ENCODE measurements at places on chromosomes 6 and 20.

DNA sequence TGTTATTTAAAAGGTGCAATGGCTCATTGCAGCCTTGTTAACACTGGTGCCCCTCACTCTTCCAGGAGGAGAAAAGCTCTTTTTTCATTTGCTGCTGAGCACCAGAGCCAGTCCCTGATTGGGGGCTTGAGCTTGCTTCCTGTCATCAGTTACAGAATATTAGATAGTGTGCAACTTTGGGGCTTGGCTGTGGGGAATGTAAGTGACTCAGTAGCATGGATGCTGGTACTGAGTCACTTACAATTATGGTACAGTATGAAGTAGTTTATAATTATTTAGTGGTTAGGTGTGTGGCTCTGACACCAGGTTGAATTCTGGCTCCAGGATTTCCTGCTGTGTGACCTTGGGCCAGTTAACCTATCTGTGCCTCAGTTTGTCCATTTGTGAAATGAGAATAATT, 37.6 kb downstream of the ANKS1A start:
- no peak for DNase-seq

DNA sequence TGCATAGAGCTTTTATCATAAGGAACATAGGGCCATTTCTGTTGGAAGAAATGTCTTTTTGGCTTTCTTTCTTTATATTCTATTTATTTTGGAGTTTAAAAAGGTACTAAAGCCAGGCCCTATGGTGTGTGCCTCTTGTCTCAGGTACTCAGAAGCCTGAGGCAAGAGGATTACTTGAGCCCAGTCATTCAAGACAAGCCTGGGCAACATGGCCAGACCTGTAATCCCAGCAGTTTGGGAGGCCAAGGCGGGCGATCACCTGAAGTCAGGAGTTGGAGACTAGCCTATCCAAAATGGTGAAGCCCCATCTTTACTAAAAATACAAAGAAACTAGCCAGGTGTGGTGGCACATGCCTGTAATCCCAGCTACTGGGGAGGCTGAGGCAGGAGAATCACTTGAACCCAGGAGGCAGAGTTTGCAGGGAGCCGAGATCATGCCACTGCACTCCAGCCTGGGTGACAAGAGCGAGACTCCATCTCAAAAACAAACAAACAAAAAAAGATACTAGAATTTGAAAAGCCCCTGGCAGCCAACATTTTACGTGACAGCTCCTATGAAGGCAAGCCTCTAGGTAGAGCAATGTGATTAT, 80.0 kb downstream of the CBFA2T2 start:
- DNase-seq: no peak

- DNase-seq: no peak
These were observed 517.8 kb downstream of the PKHD1 start for GRCh38 chr6:51569594-51569993.

DNA sequence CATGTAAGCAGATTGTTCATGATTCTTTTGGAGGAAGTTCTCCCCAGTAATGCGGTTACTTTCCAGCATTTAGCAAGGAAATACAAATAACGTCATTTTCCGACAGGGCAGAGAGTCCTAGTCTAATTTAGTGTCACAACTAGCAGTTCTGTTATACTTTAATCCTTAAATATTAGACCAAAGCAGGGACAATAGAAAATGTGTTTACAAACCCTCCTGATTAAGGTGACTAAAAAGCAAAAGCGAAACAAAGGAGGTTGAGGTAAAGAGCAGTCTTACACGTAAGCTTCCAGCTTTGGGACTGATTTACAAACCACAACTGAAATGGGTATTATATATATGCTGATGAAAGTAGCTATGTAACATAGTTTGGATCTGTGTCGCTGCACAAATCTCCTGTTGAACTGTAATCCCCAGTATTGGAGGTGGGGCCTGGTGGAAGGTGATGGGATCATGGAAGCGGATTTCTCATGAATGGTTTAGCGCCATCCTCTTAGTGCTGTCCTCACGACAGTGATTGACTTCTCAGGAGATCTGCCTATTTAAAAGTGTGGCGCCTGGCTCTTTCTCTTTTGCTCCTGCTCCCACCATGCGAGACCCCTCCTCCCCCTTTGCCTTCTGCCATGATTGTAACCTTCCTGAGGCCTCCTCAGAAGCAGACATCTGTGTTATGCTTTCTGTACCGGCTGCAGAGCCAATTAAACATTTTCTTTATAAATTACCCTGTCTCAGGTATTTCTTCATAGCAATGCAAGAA, 81.9 kb downstream of the PLCB1 start:
- DNase-seq: no peak

GRCh38 chr6:56816370-56816769, 138.5 kb upstream of the BEND6 start:
- no peak for DNase-seq

- no peak for DNase-seq
These were observed 529.5 kb downstream of the PRKN start for GRCh38 chr6:162198076-162198475.

DNA sequence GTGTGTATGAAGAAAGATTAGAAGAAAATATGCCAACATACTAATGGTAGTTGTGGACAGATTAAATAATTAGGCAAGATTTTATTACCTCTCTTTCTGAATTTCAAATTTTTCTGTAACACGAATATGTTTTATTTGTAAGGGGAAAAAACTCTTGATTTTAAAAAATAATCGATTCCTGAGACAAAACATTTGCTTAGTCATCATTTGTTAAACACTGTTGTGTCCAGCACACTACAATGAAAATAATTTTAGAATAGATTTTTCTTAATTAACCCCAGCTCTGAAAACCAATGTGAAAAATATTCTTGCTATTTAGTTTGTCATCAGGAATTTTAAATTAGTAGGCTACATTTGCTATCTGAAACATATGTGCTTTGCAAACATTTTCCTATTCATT, 253.0 kb downstream of the TRDN start:
- no peak for DNase-seq

GRCh38 chr20:39072132-39072531, 110.0 kb downstream of the DHX35 start:
- DNase-seq: no peak

GRCh38 chr6:33199687-33200218, 712 bp downstream of the RXRB start:
- DNase-seq: no peak

GRCh38 chr6:158653577-158654354, 3.9 kb downstream of the SYTL3 start:
- DNase-seq: no peak

- no peak for DNase-seq
These were observed 1.0 kb downstream of the GMEB2 start for GRCh38 chr20:63625771-63626423.

GRCh38 chr6:77561768-77562314, 91.0 kb upstream of the MEI4 start:
- DNase-seq: no peak

DNA sequence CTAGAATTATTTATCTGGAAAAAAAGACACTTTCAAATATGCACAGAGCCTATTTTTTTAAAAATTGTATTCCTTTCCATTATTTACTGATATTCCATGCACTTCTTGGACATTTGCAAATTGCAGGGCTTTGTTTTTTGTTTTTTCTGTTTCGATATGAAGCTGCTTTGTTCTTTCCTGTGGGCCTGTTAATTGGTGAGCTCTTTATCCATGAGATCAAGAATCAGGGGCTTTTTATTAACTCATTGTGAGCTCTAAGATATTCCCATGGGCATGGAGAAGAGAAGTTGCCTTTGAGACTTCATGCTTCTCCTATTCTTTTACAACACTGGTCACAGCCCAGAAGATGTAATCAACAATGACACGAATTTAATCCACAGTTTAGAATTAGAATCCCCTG, 145.1 kb downstream of the SAMD5 start:
- DNase-seq: no peak

DNA sequence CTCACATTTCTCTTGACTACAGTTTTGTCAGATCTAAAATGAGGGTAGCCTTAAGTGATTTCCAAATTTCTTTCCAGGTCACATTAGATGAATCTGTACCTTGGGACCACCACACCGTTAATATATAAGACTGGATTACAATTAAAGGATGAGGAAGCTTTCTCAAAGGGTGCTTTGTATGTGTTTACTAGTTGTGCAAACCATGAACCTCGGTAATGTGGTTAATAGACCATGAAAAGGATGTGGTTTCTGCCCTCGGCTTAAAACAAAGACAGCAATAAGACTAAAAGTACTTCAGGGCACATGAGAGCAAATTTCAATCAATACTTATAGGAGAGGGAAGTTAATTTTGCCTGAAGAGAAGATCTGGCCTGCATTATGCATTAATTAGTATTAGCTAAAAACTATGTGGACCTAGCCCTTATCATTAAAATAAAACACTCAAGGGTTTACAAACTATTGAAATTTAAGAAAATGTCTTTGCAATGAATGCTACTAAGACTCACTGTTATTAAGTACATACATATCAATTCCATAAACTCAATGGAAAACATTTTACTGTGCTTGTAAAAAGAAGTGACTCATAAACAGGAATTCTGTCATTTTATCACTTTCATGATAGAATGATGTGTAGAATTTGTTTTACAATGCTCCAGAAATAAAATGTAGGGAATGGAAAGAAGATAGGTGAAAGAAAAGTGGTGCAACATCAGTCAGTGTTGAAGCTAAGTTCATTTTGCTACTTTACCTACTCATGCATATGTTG, 936 bp upstream of the TMX4 start:
- no peak for DNase-seq

GRCh38 chr6:170160031-170160627, 130.7 kb downstream of the DLL1 start:
- DNase-seq: no peak

DNA sequence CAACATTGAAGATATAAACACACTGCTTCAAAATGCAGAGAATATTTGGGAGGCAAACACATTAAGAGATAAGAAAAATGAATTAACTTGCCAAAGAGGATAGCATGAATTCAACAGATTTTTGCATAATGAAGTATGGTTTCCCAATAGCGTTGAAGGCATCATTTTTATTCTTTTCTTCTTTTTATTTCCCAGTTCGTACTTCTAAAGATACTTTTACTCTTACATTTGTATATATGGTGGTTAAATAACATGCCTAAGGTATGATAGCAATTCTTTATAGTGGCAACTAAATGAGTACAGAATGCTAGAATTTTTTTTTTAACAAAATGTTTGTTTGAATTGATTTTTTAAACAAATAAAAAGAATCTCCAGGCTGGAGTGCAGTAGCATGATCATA, 473.4 kb upstream of the MARCKS start:
- no peak for DNase-seq

- DNase-seq: no peak
These were observed 31.8 kb downstream of the CST9L start for GRCh38 chr20:23536328-23536974.
